ENCODE measurements at places on chromosomes 3 and 15.
A peak's percentile ranks its signal among the peaks of the same experiment; 100 is the strongest.

GRCh38 chr3:184099806-184100686, 3.2 kb downstream of the HTR3E start:
- peaks cover 36% of the 10 kb centered on the region for H3K27me3 ChIP-seq
- DNase-seq: no peak
- H3K4me1 ChIP-seq: no peaks in the 10 kb centered on the region
- no peaks in the 10 kb centered on the region for H3K36me3 ChIP-seq
- no peak overlapping the region for H3K27ac ChIP-seq
- no peak overlapping the region for H3K4me3 ChIP-seq

- DNase-seq: peak; percentile 68
- H3K27me3 ChIP-seq: peaks cover 6% of the 10 kb centered on the region
- peaks cover 37% of the 10 kb centered on the region for H3K4me1 ChIP-seq
- peak overlapping the region; percentile 98 for H3K27ac ChIP-seq
Observed at GRCh38 chr3:196941729-196942225, 551 bp downstream of the NCBP2 start.

GRCh38 chr3:58679446-58679845, 12.9 kb upstream of the FAM3D start:
- no peak overlapping the region for H3K27ac ChIP-seq
- peaks cover 21% of the 10 kb centered on the region for H3K4me1 ChIP-seq
- no peak overlapping the region for H3K4me3 ChIP-seq
- peaks cover 25% of the 10 kb centered on the region for H3K36me3 ChIP-seq

GRCh38 chr3:13652728-13653127, 103.8 kb downstream of the FBLN2 start:
- peaks cover 58% of the 10 kb centered on the region for H3K4me1 ChIP-seq
- no peak overlapping the region for H3K4me3 ChIP-seq
- peaks cover 58% of the 10 kb centered on the region for H3K27me3 ChIP-seq
- H3K36me3 ChIP-seq: no peaks in the 10 kb centered on the region
- no peak overlapping the region for H3K27ac ChIP-seq

GRCh38 chr3:152071924-152072323, 196.8 kb upstream of the MBNL1 start:
- no peaks in the 10 kb centered on the region for H3K27me3 ChIP-seq
- H3K36me3 ChIP-seq: no peaks in the 10 kb centered on the region
- DNase-seq: no peak
- no peak overlapping the region for H3K27ac ChIP-seq
- no peaks in the 10 kb centered on the region for H3K4me1 ChIP-seq

GRCh38 chr3:57068437-57069089, 8.1 kb downstream of the SPATA12 start:
- H3K27ac ChIP-seq: peak overlapping the region; percentile 97
- H3K27me3 ChIP-seq: peaks cover 2% of the 10 kb centered on the region
- DNase-seq: peak; percentile 27

DNA sequence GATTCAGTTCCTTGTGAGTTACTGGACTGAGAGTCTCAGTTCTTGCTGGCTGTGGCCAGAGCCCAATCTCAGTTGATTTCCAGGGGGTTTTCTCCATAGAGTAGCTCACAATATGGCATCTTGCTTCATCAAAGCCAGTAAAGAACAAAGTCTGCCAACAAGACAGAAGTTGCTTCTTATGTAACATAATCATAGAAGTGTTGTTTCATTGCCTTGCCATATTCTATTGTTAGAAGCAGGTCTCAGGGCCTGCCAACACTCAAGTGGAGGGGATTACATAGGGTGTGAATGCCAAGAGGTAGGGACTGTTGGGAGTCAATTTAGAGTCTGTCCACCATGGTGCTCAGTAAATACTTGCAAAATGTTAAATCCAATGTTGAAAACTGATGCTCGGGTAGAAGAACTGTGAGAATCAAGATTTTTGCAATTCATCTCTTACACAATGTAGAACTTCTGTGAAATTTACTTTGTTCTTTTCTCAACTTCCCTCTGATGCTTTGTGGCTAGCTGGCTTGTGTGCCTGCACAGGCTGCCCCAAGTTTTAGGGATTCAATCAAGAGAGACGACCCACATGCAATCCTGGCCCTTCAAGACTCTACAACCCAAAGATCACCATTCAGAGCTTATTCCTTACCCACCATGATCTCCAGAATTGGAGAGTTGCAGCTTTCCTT, 13.3 kb upstream of the PXYLP1 start:
- DNase-seq: no peak
- H3K36me3 ChIP-seq: peaks cover 2% of the 10 kb centered on the region
- no peak overlapping the region for H3K4me3 ChIP-seq
- peaks cover 17% of the 10 kb centered on the region for H3K27me3 ChIP-seq
- no peak overlapping the region for H3K27ac ChIP-seq

- H3K4me3 ChIP-seq: no peak overlapping the region
- peaks cover 7% of the 10 kb centered on the region for H3K36me3 ChIP-seq
- H3K4me1 ChIP-seq: no peaks in the 10 kb centered on the region
- DNase-seq: no peak
- peak overlapping the region; percentile 60 for H3K27ac ChIP-seq
Observed at GRCh38 chr3:81699536-81700320, 61.7 kb downstream of the GBE1 start.

DNA sequence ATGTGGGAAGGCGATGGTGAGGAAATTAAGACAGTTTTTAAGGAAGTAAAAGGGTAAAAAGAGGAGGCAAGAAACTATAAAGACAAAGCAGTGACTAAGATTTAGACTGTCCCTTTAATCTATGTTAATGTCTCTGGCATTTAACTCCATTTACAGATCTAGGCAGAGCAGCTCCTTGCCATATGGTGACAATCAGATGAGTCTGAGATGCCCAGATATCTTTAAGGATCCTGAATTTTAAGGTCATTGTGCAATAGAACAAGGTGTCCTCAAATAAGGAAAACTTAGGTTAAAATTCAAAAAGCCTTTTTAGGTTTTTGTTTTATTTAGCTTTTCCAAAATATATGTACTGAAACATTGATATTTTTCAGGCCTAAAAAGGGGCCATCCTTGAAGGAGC, 24.1 kb downstream of the RASGRP1 start:
- DNase-seq: no peak
- H3K36me3 ChIP-seq: no peaks in the 10 kb centered on the region
- H3K27ac ChIP-seq: no peak overlapping the region
- H3K4me1 ChIP-seq: no peaks in the 10 kb centered on the region
- no peak overlapping the region for H3K4me3 ChIP-seq

DNA sequence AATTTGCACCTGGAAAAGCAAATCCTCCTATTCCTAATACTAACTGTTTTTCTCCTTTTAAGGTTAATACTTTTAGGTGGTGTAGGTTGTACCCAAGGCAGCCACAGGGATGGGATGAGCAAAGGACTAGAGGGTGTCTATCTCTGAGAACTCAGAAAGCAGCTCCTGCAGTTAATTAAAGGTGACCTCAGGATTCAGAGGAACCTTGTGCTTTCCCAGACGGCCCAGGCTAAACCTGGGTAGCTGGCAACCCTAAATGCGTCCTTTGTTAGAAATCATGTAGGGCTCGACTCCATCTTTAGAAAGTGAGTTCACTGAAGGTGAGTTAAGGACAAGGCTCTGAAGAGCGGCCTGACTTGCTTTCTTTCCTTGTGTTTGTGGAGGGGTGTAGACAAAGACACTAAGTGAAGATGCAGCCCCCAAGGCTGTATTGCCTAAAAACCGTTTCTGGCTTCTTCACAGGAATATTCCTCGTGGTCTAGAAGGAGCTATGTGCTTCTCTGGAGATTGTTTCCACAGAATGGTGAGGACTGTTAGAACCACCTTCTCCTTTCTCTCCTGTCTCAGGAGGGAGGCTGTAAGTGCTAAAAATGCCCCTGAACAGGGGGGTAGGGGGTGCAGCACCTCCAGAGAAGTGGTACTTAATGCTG, 14.9 kb downstream of the FNDC3B start:
- no peak overlapping the region for H3K4me3 ChIP-seq
- no peak for DNase-seq
- peaks cover 36% of the 10 kb centered on the region for H3K4me1 ChIP-seq
- peak overlapping the region; percentile 86 for H3K27ac ChIP-seq

DNA sequence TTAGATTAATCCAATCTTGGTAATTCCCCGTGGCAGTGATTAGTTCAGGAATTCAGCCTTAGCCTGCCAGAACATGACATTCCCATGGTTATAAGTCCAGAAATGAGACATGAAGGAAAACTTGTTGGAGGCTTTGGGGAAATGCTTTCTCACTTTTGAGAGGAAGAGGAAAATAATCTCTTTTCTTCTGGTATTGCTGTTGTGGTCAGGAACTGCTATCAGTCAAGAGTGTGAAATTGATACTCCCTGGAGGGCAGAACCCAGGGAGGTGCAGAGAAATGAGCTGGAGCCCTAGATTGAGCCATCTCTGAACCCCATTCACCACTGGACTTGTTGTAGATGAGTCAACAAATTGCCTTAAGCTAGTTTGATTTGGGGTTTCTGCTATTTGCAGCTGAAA, 38.6 kb upstream of the APH1B start:
- peaks cover 7% of the 10 kb centered on the region for H3K4me1 ChIP-seq
- H3K36me3 ChIP-seq: peaks cover 42% of the 10 kb centered on the region
- no peak for DNase-seq
- no peak overlapping the region for H3K4me3 ChIP-seq

Measured in nephron progenitor cell (in vitro differentiated cells).